Activated T-cell treated with anti-CD3 and anti-CD28 coated beads, Interleukin-2, amount 50 U/mL, for 24 hours (primary cell): ENCODE measurements at places on chromosomes 3 and 15.
A peak's percentile ranks its signal among the peaks of the same experiment; 100 is the strongest.

DNA sequence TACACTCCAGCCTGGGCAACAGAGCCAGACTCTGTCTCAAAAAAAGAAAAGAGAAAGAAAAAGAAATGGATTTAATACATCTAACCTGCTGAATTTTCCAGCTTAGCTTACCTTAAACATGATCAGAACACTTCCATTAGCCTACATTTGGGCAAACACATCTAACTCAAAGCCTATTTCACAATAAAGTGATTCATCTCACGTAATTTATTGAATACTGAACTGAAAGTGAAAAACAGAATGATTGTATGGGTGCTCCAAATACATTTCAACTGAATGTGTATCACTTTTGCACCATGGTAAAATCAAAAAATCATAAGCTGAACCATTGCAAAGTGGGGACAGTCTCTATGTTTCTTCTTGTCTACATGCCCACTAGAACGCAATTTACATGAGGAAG, 9.0 kb downstream of the PIK3R4 start:
- DNase-seq: no peak

GRCh38 chr3:19446687-19447086, 298.4 kb downstream of the KCNH8 start:
- no peak for DNase-seq

GRCh38 chr15:57256939-57257338, 119.4 kb upstream of the CGNL1 start:
- no peak for DNase-seq

DNA sequence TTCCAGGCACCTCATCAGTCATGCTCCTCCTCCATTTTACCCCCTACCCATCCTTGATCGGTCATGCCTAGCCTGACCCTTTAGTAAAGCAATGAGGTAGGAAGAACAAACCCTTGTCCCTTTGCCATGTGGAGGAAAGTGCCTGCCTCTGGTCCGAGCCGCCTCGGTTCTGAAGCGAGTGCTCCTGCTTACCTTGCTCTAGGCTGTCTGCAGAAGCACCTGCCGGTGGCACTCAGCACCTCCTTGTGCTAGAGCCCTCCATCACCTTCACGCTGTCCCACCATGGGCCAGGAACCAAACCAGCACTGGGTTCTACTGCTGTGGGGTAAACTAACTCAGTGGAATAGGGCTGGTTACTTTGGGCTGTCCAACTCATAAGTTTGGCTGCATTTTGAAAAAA, 52.6 kb downstream of the CAPN3 start:
- DNase-seq: no peak

DNA sequence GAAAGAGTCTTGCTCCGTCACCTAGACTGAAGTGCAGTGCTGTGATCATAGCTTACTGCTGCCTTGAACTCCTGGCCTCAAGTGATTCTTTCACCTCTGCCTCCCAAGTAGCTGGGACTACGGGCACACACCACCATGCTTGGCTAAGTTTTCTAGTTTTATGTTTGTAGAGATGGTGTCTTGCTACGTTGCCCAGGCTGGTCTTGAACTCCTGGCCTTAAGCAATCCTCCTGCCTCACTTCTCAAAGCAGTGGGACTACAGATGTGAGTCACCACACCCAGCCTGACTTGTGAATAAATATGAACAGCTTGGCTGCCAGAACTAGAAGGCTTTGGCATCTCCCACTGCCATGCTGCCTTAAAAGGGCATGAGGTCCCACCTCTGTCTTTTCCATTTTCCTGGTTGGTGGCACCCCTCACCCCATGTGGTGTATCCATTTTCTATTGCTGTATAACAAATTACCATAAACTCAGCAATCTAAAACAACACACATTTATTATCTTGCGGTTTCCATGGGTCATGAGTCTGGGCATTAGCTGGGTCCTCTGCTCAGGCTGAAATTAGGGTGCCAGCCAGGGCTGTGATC, 44.3 kb downstream of the PTPRG start:
- no peak for DNase-seq

GRCh38 chr3:156491192-156491591, 63.7 kb downstream of the SSR3 start:
- DNase-seq: no peak

DNA sequence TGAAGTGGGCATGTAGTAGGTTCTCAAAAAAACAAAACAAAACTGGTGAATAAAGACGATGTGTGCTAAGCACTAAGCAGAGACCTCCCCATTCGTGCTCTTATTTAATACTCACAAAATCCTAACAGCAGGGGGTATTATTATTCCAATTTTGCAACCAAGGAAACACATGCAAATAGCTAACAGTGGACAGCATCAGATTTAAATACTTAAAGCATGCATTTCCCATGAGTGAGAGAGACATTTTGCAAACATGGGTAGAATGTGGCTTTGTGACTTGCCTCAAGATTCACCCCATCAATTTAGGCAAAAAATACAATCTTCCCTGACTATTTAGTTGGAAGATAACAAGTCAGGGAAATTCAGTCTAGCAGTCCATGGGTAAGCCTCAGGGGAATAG, 946.2 kb upstream of the CFAP20DC start:
- no peak for DNase-seq

- no peak for DNase-seq
Observed at GRCh38 chr3:47871389-47871788, 68.5 kb downstream of the DHX30 start.

DNA sequence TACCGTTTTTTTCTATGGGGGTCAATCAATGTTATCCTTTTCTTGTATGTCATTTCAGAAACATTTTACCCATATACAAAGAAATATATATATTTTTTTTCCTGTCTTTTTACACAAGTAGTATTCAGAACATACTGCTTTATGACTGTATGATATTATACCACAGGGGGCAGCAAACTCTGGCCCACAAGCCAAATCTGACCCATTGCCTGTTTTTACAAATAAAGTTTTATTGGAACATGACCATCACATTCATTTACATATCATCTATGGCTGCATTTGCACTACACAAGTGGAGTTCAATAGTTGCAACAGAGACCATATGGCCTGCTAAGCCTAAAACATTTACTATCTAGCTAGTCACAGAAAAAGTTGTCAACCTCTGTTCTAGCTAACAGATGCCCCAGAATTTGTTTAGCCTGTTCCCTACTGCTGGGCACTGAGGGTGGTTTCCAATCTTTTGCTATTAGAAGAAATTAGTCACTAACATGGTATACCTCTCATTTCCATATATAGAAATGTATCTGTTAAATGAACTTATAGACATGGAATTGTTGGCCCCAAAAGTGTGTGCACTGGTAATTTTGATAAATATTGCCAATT, 57.7 kb downstream of the BFSP2 start:
- no peak for DNase-seq

- DNase-seq: peak; percentile 31
Observed at GRCh38 chr15:23877502-23878412, 190.7 kb upstream of the NDN start.

- DNase-seq: no peak
Observed at GRCh38 chr3:89314454-89315098, 207.2 kb downstream of the EPHA3 start.

GRCh38 chr3:126346466-126346865, 10.7 kb downstream of the KLF15 start:
- peak; percentile 17 for DNase-seq

DNA sequence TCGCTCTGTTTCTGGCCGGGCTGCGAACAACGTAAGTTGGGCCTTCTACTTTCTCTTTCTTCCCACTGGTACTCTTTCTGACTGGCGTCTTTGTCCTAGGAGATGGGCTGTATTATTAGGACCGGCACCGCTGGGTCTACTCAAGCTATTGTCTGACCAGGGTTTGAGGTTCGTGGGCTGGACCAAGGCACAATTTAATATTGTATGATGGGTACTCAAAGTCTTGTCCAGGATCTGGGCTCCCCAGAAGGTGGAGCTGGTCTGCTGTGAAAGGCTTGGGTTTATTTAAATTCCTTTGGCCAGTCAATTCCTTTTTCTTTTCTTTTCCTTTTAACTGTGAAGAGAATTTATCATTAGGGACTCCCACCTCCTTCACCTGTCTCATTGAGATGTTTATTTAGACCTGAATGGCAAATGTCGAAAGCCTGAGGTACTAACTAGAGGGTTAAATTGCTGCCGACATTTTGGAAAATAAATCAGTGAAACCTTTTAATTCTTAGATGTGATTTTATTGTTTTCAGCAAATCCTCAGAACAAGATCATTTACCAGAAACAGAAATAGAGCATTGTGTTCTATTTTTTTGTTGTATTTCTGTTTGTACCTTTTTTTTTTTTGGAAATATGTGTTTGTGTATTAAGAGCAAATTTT, 410 bp downstream of the LRRC49 start:
- DNase-seq: no peak

DNA sequence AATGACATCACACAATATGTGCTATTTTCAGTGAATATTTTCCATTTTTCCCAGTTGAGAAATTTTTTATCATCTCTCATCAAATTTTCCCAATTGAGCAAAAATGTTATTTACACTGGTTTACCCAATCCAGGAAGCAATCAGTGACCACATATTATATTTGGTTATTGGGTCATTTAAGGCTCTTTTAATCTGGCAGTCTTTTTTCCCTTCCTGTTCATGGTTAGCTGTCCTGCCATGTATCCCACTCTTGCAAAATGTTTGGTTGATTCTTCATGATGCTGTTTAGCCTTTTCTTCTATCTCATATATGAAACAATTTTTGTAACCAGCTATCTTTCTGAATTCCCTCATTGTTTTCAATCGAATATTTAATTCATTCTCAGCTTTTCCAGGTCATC, 626.0 kb downstream of the RBMS3 start:
- no peak for DNase-seq

- no peak for DNase-seq
Observed at GRCh38 chr3:193842029-193842798, 249.2 kb downstream of the OPA1 start.

GRCh38 chr15:39608185-39609139, 27.6 kb downstream of the THBS1 start:
- no peak for DNase-seq

- no peak for DNase-seq
Observed at GRCh38 chr15:57251941-57252340, 124.4 kb upstream of the CGNL1 start.

DNA sequence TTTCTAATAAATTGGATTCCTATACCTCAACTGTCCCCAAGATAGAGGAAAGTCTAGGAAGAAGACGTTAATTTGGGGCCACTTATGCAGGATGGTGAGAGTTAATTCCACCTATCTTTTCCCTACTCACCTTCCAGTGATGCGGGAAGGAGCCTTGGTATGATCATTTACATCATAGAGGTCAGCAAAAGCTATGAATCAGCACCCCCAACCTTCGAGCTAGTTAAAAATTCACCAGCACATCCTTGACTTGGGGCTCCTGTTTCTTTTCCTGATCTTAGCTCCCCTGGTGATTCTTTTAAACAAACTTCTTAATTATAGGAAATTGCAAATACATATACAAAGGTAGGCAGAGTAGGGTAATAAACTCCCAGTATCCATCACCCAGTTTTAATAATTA, 366.6 kb downstream of the SOX2 start:
- DNase-seq: no peak

- no peak for DNase-seq
Observed at GRCh38 chr3:5231487-5231886, 44.0 kb downstream of the EDEM1 start.

- DNase-seq: no peak
Observed at GRCh38 chr15:23646165-23647000, 1.3 kb downstream of the MAGEL2 start.

DNA sequence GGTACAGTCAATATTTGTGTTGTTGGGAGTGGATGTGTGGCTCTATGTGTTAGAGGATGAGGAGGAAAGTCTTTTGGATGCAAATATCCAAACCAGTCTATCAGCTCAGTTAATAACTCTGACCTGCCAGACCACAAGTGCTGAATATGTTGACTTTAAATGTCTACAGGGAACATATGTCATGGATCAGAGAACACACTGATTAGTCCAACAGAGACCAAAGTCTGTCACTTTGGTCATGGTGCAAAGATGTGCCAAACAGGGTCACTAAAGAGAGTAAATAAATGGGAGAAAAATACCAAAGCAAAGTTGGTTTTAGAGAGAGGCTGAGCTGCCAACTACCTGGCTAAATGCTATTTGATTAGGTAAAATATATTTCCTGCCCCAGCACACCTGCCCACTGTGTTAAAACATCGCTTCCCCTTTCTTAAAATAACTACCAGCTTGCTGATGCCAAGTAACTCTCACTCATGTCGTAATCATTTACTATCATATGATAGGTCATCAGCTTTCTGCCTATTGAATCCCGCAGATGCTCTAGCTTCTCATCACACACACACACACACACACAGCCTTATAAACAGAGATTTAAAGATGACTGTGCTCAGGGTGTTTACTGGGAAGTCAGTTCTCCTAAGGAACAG, 173.3 kb downstream of the PDZRN3 start:
- no peak for DNase-seq

DNA sequence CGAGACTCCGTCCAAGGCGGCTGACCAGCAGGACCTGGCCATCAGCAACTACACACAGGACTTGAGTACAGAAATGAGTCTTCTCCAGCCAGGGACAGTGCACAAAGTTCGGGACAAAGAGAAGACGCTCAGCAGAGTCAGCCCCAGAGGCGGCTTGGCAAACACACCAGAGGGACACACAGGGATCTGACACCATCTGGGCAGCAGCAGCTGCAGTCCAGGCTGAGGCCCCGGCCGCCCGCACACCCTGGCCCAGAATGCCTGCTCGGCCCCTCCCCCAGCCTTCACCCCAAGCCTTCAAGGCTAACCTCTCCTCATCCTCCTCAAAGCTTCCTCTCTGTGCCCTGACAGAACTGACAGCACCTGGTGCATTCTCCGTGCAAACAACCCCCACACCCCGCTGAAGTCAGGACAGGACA, 61.1 kb downstream of the XXYLT1 start:
- no peak for DNase-seq

DNA sequence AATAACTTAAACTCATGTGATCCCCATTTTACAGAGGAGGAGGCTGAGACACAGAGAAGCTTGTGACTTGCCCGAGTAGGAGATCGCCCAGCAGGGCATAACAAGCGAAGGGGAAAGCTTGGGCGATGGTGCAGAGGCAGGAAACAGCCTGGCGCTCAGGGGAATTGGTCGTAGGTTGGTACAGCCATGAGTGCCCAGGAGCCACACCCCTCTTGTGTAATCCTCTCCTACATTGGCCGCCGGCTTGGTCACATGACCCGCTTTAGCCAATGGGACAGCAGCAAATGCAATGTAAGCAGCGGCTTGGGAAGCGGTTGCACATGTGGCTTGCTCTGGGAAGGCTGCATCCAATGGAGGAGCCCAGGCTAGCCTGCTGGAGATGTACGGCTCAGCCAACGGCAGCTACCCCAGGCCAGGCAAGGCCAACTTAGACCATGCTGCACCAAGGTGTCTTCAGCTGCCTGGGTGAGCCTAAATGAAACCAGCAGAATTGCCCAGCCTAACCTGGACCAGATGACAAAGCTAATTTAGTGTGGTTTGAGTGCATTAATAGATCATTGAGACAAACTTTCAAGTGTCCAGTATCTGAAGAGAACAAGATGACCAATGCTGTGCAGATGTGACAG, 50.3 kb upstream of the SLC6A6 start:
- no peak for DNase-seq
